Stimulated activated CD4-positive, alpha-beta T cell treated with anti-CD3 and anti-CD28 coated beads, Interleukin-1b, Interleukin-23, amount 100 ng/mL, for 24 hours (primary cell): ENCODE measurements at places on chromosomes 2 and 18.

DNA sequence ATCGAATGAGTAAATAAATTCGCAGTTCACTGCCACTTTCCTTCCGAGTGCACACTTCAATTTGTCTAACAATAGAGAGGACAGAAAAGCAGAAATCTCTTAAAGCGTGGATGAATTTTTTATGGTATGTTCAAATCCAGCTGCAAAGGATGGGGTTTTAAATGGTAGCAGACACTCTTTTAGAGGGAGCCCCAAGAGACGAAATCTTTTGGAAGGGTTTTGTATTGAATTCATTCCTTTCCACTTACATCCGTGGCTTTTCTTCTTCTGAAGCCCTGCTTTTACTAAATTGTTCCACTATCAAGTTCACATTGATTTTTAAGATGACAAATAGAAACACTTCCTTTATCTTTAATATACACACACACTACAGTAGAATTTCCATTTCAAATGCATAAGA, 680.7 kb downstream of the NR4A2 start:
- no peak for DNase-seq

- no peak for DNase-seq
Measured at GRCh38 chr2:10171006-10171800, 48.7 kb downstream of the RRM2 start.

DNA sequence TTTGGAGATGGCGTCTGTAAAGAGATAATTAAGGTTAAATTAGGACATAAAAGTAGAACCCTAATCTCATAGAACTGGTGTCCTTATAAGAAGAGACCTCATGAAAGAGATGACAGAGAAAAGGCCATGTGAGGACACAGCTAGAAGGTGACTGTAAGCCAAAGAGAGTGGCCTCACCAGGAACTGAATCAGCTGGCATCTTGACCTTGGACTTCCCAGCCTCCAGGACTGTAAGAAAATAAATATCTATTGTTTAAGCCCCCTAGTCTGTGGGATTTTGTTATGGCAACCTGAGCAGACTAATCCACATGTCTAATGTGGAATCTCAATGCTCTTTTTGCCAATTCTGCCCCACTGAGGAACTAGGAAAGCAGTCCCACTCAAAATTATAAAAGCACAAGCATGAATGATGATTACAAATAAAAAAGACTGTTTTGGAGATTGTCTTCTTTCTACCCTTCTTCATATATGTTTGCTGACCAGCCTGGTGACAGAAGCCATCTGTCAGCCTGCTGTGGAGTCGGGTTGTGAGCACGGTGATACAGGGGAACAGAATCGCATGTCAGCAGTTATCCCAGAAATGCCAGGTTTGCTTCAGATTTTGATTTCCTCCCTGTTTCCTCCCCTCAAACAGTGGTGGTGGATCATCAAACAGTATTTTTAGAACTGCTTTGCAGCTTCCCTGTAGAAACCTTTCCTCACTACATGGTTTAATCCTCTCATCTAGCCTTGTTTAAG, 54.2 kb downstream of the INPP4A start:
- no peak for DNase-seq

DNA sequence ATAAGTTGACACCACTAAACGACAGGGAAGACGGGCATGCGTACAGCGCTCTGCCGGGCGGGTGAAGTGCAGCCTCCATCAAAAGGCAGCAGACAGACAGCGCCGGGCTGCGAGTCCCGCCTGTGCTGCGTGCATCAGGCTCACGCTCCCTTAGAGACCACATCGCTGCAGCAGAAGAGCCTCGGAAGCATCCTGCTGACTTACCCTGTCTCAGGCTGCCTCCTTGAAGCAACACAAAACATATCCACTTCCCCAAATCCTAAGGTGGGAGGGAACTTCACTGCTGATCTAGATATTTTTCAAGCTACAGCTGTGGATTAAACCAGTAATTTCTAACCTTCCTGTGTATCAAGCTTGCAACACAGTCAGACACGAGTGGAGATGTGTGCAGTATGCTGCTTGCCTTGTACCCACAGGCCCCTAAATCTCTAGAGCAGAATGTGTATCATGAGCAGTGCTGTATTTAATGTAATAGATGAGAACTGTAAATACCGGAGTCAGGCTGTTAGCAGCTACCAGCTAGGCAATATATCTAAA, 6.4 kb downstream of the MYT1L start:
- DNase-seq: no peak

GRCh38 chr2:8976442-8977259, 26.8 kb downstream of the MBOAT2 start:
- no peak for DNase-seq

GRCh38 chr2:9002313-9002636, 1.2 kb downstream of the MBOAT2 start:
- DNase-seq: no peak
